ENCODE measurements at places on chromosomes 1 and 21. TPM values are rescaled to one million over a fixed set of nuclear protein-coding genes. Genes with fewer than 3 reads are reported as not detected.
A peak's percentile ranks its signal among the peaks of the same experiment; 100 is the strongest.

DNA sequence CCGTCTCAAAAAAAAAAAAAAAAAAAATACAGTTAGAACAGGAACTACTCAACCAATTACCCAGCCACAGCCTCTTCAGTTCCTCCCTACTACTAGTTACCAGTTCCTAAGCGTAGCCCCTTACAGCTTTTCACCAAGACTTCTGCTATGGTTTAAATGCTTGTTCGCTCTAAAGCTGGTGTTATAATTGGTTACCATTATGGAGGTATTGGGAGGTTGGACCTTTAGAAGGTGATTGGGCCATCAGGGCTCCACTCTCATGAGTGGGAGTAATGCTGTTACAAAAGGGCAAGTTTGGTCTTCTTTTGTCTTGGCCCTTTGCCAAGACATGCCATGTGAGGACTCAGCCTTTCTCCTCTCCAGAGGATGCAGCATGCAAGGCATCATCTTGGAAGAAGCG, 3.0 kb upstream of the SMPDL3B start:
- DNase-seq, result no peak

GRCh38 chr1:240230816-240231215, 139.1 kb downstream of the FMN2 start:
- DNase-seq, result no peak

GRCh38 chr1:3677484-3677883, 25.2 kb downstream of the TP73 start:
- no peak for DNase-seq

The FMN2 gene
- polyA plus RNA-seq, result not detected

The NOS1AP gene
- 0.22 TPM for polyA plus RNA-seq

GRCh38 chr1:9108056-9108665, 20.7 kb downstream of the GPR157 start:
- DNase-seq, result no peak

- peak; percentile 71 for DNase-seq
These were observed 228.8 kb downstream of the PBX1 start for GRCh38 chr1:164787834-164788231.

The PTAFR gene
- polyA plus RNA-seq, result 3.5 TPM

The LRP8 gene
- 7.3 TPM for polyA plus RNA-seq

The CLDN17 gene
- not detected for polyA plus RNA-seq

The TSSK3 gene
- not detected for polyA plus RNA-seq

GRCh38 chr1:232868793-232869491, 63.7 kb downstream of the MAP10 start:
- DNase-seq, result peak; percentile 94

- DNase-seq, result no peak
These were observed 22.0 kb downstream of the PDE9A start for GRCh38 chr21:42675403-42675802.

- DNase-seq, result no peak
These were observed 55.9 kb downstream of the MT1HL1 start for GRCh38 chr1:236948381-236948780.

DNA sequence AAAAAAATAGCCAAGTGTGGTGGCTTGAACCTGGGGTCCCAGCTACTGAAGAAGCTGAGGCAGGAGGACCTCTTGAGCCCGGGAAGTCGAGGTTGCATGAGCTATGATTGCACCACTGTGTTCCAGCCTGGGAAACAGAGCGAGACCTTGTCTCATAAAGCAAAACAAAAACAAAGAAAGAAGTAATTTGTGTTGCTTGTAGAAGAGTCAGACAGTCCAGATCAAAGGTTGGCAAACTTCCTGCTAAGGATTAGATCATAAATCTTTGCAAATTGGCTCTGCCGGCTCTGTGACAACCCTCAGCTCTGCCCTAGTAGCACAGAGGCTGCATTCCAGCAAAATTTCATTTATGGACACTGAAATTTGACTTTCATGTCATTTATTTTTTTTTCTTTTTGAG, 19.0 kb upstream of the MFN2 start:
- no peak for DNase-seq

DNA sequence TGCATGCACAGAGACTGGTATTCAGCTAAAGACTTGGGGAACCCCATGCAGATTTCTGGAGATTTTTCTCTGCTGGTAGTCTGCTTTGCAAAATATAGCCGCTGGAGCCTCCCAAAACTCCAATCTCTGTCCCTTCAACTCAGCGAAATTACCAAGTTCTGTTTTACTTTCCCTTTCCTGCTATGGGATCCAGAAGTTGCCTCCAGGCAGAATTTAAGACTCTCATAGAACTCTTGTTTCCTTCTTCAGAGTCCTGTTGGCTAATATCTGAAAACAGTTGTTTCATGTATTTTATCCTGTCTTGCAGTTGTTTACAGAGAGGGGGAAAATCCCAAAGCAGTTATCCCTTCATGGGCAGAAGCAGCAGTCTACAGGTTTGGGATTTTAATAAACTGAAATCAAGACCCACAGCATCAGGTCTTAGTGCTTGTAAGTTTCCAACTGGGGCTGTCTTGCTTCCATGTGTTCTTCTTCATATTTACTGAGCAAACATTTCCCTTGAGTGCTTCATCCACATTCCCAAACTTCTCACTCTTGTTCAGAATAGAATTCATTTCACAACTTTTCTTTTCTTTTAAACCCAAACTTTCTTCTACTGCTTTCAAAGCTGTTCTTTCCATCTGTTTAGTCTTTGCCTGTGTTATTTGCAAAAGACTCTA, 221.3 kb upstream of the DMRTA2 start:
- no peak for DNase-seq

GRCh38 chr1:73998348-73998959, 199.5 kb downstream of the LRRIQ3 start:
- peak; percentile 20 for DNase-seq

GRCh38 chr1:112312879-112313278, 83.1 kb upstream of the CTTNBP2NL start:
- no peak for DNase-seq
